Cardiac septum (tissue), 1 donor: ENCODE measurements at places on chromosomes 3 and 15.

GRCh38 chr3:136473716-136474326 is 223.7 kb downstream of the PCCB start:
- DNase-seq: no peak

- DNase-seq: no peak
Measured at GRCh38 chr3:186483611-186484340, 60.4 kb downstream of the CRYGS start.

- DNase-seq: no peak
Measured at GRCh38 chr3:167843886-167844285, 108.4 kb downstream of the SERPINI1 start.

DNA sequence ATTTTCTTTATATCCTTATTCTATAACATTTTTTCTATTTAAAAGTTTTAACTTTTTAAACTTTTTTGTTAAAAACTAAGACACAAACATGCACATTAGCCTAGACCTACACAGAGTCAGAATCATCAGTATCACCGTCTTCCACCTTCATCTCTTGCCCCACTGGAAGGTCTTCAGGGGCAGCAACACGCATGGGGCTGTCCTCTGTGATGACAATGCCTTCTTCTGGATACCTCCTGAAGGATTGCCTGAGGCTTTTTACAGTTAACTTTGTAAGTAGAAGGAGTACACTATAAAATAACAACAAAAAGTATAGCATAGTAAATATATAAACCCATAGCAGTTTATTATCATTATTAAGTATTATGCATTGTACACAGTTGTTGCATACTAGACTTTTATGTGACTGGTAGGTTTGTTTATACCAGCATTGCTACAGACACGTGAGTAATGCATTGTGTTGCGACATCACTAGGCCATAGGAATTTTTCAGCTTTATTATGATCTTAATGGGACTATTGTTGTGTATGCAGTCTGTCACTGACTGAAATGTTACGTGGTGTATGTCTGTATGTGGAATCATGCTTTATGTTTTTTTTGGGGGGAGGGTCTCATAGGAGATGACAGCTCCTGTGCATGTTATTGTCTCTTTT is 18.2 kb downstream of the ATP1B3 start:
- DNase-seq: no peak

GRCh38 chr3:11581237-11582190 is 62.2 kb downstream of the VGLL4 start:
- no peak for DNase-seq

DNA sequence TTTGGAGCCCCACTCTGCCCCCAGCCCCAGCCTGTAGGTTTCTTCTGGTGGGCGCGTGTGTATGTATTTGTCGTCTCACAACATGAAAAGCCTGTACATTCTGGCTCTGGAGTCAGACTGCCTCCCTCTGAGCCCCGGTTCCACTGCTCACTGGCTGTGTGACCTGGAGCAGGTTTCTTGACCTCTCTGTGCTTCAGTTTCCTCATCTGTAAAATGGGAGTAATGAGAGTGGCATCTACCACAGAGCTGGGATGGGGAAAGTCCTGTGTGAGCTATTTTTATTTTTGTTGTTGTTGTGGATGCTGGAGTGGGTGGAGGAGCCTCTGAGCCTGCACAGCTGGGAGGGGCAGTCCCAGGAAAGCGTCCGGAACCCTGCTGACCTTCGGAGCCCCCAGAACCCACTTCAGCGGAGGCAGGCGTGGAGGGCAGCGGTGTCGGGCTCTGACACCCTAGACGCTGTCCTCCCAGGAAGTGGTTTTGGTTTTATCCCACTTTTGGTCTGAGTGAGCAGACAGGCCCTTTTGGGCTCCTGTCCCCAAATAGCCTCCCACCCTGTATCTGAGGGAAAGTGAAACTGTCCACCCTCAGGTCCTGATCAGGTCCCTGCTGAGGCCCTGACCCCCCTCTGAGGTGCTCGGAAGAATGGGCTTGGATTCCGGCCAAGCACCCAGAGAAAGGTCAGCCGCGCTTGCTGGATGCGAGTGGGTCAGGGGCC is 103.5 kb downstream of the CHSY1 start:
- DNase-seq: no peak

- no peak for DNase-seq
Measured at GRCh38 chr3:141411251-141411771, 43.0 kb downstream of the ZBTB38 start.
